ENCODE measurements at places on chromosomes 11 and 22.

DNA sequence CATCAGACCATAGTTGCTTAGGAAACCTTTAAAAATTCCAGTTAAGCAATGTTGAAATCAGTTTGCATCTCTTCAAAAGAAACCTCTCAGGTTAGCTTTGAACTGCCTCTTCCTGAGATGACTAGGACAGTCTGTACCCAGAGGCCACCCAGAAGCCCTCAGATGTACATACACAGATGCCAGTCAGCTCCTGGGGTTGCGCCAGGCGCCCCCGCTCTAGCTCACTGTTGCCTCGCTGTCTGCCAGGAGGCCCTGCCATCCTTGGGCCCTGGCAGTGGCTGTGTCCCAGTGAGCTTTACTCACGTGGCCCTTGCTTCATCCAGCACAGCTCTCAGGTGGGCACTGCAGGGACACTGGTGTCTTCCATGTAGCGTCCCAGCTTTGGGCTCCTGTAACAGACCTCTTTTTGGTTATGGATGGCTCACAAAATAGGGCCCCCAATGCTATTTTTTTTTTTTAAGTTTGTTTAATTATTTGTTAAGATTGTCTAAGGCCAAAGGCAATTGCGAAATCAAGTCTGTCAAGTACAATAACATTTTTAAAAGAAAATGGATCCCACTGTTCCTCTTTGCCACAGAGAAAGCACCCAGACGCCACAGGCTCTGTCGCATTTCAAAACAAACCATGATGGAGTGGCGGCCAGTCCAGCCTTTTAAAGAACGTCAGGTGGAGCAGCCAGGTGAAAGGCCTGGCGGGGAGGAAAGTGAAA lies 73.4 kb downstream of the NCAPD3 start:
- no peak for DNase-seq

DNA sequence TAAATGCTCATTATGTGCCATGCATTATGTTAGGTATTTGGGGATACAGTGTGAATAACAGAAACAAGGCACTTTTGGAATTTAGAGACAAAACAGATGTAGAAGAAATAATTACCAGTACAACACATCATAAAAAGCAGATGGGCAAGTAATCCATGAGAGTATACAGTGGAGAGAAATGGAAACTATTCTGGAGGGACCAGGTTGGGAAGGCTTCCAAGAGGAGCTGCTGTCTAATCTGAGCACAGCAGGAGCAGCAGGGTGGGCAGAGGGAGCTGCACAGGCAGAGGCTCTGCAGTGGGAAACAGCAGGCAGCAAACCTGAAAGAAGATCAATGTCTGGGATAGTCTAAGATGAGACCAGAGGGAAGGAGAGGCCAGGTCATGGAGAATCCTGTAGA lies 268.7 kb upstream of the CCDC90B start:
- no peak for DNase-seq

DNA sequence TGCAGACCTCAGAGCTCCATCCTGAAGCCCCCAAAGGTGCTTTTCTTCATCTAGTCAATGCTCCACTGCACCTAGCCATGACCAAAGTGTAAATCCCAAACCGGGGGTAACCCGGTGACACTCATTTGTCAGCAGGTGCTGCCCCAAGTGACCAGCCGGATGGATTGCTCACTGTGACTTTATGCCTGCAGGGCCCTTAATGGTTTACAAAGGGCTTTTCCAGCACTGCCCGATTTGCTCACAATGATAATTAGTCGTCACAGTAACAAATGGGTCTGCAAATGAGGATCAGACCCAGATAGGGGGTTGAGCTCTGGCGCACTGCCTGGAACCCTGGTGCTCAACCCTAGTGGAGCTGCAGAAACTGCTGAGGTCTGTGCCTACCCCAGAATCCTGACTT lies 45.7 kb upstream of the CD5 start:
- DNase-seq: no peak

DNA sequence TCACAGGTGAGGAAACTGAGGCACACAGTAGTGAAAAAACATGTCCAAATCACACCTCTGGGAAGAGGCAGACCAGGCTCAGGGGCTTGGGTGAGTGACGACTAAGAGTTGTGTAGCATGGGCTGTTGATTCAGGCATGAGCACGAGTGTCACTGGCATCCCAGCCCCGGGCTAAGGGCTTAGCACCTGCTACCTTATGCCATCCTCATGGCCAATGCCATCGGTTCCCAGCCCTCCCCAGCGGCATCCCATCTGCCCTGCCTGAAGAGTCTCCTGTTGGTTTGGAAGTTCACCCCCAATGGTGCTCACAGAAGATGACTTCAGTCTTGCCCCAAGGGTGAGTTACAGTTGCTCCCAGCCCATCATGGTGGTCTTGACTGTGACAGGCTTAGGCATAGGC lies 22.4 kb downstream of the MB start:
- no peak for DNase-seq

DNA sequence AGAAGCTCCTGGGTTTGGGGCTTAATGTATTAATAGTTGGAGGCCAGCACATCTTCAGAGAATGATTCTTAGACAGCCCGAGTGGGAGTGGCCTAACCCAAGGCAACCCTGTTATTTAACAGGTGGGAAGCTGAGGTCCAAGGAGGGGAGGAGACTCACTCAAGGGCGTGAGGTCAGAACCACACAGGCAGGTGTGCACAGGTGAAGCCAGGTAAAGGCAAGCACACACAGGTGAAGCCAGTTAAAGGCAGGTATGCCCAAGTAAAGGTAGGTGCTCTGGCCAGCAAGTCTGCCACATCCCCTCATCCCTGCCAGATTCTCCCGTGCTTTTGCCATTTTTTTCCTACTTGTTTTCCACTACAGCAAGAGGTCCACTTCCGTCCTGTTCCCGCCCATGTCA lies 2.9 kb upstream of the SHANK2 start:
- no peak for DNase-seq

DNA sequence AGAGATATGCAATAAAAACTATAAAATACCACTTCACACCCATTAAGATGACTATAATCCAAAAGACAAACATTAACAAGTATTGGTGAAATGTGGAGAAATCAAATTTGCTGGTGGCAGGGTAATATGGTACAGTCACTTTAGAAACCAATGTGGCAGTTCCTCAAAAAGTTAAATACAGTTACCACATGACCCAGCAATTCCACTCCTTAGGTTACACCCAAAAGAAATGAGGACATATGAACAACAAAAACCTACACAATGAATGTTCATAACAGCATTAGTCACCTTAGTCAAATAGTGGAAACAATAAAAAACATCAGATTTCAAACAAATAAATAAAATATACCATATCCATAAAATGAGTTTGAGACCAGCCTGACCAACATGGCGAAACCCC lies 52.6 kb downstream of the RDX start:
- DNase-seq: no peak
